ENCODE measurements at places on chromosomes 2 and 18. TPM values are rescaled to one million over a fixed set of nuclear protein-coding genes. Genes with fewer than 3 reads are reported as not detected.
A peak's percentile ranks its signal among the peaks of the same experiment; 100 is the strongest.

DNA sequence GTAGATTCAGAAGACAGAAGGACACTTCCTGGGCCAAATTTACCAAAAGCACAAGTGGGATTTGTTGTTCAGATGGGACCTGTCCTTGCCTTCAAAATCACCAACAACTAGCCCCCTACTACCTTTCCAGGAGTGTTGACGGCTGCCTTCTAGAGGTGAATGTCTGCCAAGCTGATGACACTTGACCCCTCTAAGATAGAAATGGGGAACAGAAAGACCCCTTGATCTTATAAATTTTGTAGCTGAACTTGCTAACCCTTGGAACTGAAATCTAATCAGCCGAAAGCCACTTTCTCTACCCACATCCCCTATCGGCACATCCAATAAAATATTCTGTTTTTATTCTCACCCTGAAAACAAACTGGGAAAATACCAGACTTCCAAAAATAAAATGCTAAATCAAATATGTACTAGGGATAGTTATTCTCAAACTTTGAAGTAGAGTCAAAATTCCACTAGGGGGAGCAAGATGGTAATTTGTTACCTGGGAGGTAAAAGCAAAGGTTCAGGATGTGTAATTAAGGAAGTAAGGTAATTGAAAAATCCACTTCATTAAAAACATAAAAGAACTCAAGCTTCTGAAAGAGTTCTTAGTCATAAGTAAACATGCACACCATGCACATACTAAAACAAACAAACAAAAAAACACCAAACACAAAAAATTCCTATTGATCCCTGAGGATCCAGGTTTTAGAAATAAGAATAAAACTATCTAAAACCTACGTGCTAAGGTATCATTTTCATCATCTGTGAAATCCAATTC lies 119.2 kb downstream of the ANKRD44 start:
- DNase-seq: peak; percentile 84

GRCh38 chr2:239550357-239550756 lies 149.5 kb upstream of the HDAC4 start:
- DNase-seq: no peak

Gene ERLEC1
- 14.5 TPM for total RNA-seq

DNA sequence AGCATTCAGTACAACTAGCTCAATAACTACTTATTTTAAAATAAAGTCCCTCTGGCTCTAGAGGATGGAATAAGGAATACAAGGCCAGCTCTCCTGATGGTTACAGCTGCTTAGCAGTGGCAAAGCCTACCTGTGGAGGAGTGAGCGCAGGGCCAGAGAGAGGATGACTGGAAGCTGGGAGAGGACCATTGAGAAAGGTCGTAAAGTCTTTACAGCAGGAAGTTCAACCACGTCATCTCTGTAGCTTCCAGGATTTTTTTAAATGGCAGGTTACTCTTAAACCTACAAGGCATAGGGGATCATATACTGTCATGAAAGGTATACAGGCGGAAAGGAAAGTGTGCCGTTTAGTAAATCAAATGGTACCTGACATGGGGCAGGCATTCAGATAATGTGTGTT lies 26.3 kb downstream of the ANXA4 start:
- DNase-seq: no peak

DNA sequence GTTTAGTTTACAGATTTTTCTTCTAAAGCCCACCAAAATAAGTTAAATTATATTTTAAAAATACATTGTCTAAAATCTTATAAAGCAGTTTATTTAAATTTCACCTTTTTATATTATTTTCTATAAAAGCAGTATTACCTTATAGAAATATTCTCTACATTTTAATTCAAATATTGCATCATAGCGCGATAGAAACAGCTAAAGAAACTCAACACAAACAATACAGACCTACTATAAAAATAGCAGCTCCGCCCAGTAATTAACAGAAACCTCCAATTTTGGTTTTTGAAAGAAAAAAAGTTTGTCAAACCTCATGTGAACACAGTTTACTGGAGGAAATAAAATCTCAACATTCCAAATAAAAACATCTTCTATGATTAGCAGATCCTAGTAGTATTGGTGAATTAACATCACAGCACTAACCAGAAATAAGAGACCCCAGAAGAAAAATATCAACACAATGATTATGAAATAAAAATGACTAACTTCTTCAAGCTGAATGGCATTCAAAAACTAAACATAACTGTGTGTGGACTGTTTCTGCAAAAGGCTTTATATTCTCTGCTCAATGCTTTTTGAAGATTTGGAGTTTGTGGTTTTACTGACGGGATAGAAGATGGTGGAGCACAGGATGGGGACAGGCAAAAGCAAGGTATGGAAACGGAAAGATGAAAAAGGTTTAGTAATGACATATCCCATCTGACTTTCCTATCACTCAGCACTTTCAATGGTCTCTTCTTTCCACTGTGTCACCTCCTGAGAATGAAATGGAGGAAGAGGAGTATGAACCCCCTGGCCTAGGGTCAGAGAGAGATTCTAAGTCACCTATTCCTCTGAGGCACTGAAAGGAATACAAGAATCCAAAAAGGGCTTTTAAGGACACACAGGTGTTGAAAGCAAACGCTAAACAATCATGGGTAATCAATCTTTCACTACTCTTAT lies 17.5 kb downstream of the MAP4K3 start:
- no peak for DNase-seq

DNA sequence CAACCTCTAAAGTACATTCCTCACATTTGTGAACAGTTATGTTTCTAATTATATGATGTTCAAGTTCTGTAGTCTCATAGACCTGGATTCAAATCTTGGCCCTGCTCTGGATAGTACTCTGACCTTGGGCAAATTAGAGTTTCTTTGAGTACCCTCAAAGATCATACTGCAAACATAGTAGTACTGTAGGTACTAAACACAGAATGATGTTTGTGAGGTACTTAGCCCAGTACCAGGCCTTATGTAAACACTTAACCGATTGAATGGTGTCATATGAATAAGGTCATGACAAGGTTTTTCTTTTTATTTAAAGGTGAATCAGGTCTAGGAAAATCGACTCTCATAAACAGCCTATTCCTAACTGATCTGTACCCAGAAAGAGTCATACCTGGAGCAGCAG lies 19.1 kb downstream of the SEPTIN2 start:
- no peak for DNase-seq

Gene PPM1B
- 87.3 TPM for total RNA-seq

Gene CKAP2L
- 0.50 TPM for total RNA-seq

GRCh38 chr18:2330764-2331163 lies 240.5 kb downstream of the METTL4 start:
- no peak for DNase-seq

GRCh38 chr2:133483181-133483580 lies 85.1 kb downstream of the NCKAP5 start:
- DNase-seq: no peak

Gene C2orf72
- not detected for total RNA-seq

DNA sequence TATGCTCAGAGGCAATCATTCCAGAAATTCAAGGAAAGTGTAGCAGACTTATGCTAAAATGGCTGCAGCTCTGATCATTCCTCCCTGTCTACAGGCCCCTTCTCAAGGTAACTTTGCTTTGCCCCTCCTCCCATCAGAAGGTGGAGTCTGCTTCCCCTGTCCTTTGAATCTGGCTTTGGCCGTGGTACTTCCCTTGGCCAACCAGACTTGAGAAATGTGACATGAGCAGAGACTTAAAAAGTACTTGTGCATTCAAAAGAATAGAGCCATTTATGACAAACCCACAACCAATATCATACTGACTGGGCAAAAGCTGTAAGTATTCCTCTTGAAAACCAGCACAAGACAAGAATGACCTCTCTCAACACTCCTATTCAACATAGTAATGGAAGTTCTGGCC lies 59.5 kb upstream of the NCKAP5 start:
- DNase-seq: no peak

Gene SKA1
- total RNA-seq: 0.08 TPM

- DNase-seq: no peak
Observed at GRCh38 chr2:108786008-108786353, 590 bp upstream of the CCDC138 start.

GRCh38 chr18:48539406-48540250 lies 797 bp downstream of the CTIF start:
- peak; percentile 52 for DNase-seq
